ENCODE measurements at places on chromosomes 16 and 17. TPM values are rescaled to one million over a fixed set of nuclear protein-coding genes. Genes with fewer than 3 reads are reported as not detected.

DNA sequence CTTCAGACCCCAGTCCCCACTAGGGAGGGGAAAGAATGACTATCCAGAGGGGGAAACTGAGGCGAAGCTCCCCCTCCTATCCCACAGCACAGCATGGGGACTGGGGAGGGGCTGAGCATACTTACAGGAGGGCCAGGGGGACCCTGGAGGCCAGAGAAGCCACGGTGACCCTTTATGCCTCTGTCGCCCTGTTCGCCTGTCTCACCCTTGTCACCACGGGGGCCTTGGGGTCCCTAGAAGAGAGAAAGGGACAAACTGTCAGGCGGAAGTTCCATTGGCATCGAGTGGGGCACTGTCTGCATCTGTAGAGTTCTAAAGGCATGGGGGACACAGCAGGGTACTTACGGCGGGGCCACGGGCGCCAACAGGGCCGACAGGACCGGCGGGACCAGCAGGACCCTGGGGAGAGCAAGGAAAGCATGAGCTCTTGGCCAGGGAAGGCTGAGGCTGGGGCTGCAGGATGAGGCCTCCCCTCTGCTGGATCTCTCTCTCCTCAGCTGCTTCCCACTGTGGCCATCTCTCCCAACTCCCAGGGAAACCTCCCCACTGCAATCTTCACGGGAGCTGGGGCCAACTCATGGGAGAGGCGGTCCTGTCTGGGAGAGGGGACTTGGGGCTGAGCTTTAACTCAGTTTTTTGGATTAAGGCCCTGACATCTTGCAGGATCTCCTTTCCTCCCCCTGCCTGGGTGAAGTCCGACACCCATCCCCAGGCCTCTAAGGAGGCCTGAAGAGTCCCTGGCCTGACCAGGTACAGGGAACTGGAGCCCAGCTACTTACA, 13.5 kb downstream of the COL1A1 start:
- DNase-seq, result no peak

Gene ITGA2B
- 13.3 TPM for total RNA-seq

- DNase-seq, result no peak
Observed at GRCh38 chr16:69618307-69618706, 52.5 kb downstream of the NFAT5 start.

DNA sequence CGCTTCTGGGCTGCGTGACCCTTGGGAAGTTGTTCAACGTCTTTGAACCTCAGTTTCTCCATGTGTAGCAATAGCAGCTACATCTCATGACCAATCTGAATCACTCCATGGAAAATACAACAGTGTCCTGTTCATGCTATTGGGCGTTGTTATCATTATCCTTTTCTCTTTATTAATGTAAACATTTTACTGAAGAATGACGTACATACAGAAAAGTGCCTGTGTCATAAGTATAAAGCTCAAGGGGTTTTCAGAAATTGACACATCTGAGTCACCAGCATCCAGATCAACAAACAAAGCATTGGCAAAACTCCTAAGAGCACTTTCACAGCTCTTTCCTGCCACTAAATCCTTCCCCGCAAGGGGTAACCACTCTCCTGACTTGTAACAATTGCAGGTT, 438.4 kb downstream of the XYLT1 start:
- no peak for DNase-seq
